Midbrain (tissue), 1 donor: ENCODE measurements at places on chromosomes 1 and 21.

DNA sequence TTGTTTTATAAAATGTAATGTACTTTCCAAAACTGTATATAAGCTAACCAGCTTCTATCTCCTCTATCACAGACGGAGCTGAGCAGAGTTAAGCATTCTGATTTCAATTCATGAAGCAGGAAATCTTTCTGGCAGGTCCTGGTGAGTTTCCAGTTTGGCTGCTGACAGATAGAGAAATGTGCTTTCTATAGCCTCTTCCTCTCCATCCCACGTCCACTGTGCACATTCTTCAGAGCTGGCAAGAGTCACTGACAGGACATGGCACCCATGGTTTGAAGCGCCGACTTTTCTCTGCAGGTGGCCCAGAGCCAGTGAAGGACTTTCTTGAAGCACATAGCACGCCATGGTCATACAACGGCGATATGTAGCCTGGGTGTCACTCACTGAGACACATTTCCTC is 52.3 kb upstream of the POU2F1 start:
- DNase-seq = no peak

GRCh38 chr1:198157241-198157846 is 546 bp downstream of the NEK7 start:
- peak; percentile 96 for DNase-seq

GRCh38 chr1:91569411-91570119 is 68.9 kb downstream of the CDC7 start:
- DNase-seq = no peak

- DNase-seq = no peak
Measured at GRCh38 chr1:238950784-238951183, 435.6 kb upstream of the CHRM3 start.

DNA sequence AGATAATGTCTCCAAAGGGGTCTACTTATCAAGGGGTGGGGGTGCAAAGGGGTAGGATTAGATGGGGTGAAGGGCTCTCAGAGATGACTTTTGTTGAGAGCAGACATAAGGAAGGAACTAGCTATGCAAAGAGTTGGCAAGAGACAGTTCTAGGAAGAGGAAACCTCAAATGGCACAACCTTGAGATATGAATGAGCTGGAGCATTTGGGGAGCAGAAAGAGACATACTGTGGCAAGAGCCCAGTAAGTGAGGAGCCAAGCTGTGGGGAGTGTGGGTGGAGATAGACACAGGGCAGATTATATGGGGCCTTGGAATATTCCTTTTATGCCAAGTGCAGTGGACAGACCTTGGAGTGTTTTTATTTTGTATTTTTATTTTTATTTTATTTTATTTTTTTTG is 84.8 kb upstream of the BTG3 start:
- DNase-seq = no peak

- DNase-seq = no peak
Measured at GRCh38 chr1:204619721-204620120, 65.8 kb downstream of the LRRN2 start.

DNA sequence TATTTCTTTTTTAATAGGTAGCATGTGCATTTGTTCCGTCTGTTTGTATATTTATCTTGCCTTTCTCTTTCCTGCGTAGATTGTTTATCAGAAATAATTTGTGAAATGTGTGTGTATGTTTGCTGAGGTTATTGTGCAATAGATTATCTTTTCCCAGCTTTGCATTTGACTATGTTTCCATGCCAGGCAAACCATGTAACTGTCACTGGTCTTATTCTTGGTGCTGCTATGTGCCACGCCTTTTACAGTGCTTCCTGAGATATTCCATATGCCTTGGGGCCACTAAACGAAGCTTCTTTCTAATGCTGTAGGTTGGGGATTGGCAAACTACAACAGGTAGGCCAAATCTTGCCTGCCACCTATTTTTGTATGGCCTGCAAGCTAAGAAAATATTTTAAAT is 598.8 kb downstream of the PLPP3 start:
- DNase-seq = no peak

DNA sequence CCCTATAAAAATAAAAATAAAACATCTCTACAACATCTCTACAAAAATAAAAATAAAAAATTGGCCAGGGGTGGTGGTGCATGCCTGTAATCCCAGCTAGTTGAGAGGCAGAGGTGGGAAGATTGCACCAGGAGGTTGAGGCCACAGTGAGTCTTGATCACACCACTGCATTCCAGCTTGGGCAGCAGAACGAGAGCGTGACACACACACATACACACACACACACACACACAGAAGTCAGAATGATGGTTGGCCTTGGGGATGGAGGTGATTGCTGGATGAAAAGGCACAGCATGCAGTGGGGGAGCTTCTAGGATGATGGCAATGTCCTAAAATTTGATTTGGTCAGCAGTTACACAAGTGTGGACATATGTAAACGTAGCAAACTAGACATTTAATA is 69.7 kb upstream of the SOD1 start:
- no peak for DNase-seq

DNA sequence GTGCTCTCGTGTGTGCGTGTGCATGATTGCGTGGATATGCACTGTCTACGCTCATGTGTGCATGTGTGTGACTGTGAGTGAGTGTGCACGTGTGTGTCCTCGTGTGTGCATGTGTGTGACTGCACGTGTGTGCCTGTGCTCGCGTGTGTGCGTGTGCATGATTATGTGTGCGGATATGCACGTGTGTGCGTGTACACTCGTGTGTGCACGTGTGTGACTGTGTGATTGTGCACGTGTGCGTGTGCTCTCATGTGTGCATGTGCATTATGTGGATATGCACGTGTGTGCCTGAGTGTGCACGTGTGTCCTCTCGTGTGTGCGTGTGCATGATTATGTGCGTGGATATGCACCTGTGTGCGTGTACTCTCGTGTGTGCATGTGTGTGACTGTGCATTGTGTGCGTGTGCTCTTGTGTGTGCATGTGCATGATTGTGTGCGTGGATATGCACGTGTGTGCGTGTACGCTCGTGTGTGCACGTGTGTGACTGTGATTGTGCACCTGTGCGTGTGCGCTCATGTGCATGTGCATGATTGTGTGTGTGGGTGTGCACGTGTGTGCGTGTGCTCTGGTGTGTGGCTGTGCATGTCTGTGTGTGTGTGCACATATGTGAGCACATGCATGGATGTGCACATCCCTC is 2.2 kb downstream of the MMEL1 start:
- DNase-seq = no peak

DNA sequence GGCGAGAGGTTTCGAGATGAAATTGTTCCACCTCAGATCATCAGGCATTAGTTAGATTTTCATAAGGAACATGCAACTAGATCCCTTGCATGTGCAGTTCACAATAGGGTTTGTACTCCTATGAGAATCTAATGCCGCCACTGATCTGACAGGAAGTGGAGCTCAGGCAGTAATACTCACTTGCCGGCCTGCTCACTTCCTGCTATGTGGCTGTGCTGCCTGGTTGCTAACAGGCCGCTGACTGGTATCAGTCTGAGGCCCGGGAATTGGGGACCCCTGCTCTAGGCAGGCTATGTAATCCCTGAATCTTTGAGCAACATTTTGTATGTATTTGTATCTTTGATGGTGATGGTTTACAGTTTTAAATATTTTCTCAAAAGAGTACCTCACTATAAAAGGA is 32.5 kb downstream of the XKR8 start:
- no peak for DNase-seq

- no peak for DNase-seq
Measured at GRCh38 chr1:90810681-90811080, 93.6 kb upstream of the BARHL2 start.

GRCh38 chr1:18927654-18928272 is 25.4 kb upstream of the ALDH4A1 start:
- DNase-seq = no peak

DNA sequence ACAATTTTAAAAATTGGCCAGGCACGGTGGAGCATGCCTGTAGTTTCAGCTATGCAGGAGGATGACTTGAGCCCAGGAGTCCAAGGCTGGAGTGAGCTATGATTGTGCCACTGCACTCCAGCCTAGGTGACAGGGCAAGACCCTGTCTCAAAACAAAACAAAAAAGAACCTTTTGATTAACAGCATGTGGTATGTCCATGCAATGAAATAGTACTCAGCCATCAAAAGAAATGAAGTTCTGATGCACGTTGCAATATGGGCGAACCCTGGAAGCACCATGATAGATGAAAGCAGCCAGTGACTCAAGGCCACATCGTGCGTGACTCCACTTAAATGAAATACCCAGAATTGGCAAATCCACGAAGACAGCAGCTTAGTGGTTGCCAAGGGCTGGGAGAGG is 47.5 kb downstream of the FBXO2 start:
- DNase-seq = no peak

DNA sequence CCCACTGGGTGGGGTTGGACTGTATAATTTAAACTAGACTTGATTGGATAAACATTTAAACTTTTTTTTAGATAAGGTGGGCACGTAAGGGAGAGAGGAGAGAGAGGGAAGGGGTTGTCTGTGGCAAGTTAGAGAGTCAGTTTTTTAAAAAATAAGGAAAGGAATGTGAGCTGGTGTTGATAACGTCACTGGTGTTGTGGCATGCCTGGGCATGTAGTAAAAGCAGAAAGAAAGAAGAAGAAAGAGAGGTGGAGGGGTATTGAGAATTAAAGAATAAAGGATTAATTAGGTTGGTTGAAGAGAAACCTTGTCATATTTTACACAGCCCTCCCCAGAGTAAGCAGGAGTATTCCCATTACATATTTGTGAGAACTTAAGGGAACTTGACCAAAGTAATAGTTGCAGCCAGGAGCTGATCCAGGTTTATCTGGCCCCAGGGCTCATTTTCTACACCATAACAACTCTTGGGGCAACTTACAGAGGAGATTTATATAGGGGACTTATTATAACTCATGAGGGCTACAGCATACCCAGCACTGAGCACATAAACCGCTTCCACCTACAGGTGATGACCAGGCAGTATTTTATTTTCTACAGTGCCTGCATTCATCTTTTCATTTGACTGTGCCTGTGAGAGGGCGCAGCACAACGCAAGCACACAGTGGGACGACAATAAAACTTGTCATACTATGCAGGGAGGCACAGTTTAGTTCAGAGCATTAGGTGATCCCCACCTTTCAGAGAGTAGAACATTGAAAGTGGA is 70.2 kb downstream of the CCDC30 start:
- no peak for DNase-seq

DNA sequence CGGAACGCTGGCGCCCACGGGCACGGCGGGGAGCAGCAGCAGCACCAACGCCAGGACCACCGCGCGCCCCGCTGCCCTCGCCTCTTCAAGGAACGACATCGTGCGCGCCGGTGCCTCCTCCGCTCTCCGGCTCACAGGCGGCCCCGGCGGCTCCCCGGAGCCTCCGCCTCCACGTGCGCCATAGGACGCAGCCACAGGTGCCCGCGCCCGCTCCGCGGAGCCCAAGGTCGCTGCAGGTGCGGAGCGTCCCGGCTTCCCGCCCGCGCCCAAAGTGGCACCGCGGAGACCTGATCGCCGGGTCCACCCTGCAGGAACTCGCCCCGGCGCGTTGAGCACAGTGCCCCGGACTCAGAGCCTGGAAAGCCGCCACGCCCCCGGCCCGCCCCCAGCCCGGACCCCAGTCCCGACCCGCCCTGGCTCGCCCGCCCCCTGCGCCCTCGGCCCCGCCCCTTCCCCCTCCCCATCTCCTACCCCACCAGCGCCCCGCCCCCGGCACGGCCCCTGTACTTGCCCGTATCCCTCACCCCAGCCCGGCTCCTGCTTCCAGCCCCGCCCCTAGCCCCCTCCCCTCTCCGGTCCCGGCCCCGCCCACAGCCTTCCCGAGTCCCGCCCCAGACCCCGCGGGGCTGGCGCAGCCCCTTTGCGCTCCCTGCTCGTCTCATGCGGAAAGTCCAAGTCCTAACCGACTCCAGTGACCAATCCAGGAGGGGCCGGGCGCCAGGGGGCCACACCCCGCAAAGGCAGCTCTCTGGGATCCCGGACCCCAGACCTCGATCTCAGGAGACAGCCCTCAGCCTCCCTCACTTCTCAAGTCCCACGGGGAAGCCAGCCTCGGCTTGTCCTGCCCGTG is at the start of gene MEGF6:
Gene MEGF6, minus strand, starts transcription at position 339 of the 850 bp plus-strand sequence. Its CDS starts 240 bp downstream, at position 99.
- DNase-seq = no peak

DNA sequence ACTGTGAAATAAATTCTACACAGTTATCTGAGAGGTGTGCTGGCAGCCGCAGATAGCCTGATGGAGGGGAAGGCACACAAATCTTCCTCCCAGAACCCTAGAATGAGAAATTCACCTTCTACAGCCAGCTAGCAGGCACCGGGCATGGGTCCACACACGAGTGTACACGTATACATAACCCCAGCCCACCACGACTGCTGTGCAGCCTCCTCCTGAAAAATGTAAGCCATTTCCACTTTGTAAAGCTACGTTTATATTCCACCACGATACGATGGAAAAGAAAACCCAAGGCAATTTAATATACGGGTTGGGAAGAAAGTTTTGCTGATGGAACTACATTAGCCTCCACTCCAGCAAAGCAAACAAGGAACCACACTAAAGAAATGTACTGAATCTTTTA is 1.8 kb downstream of the BTG3 start:
- DNase-seq = no peak

- no peak for DNase-seq
Measured at GRCh38 chr1:234371414-234371813, 1.8 kb upstream of the COA6 start.

DNA sequence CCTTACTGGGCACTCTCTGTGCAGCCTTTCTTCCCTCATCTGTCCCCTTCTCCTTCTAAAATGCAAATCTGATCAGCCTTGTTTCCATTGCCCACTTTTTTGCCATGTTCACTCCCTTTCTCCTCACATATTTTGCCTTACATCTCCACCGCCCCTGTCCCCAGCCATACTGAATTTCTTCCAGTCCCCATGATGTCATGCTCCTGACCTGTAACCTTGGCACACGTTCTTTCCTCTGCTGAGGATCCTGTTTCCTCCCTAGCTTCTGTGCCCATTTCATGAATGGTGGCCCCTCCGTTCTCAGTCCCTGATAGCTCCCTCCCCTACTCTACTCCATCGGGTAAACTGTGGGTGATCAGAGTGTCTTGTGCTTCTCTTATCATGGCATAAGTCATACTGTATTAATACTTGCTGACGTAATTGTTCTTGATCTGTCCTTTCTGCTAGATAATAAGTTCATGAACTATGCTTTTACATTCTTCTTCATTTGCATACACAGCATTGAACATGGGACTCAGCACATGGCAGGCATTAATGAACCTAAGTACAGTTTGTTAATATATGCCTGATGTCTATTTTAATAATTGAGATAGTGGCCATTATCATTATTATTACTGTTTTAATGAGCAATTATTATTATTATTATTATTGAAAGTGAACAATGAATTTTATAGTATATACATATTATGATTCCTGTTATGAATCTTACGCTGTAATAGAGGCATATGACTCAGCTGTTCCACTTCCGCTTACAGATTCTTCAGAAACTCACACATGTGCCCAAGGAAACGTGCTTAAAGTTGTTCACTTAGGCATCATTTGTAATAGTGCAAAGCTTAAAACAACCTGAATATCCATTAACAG is 28.5 kb downstream of the MAP3K21 start:
- DNase-seq = no peak

DNA sequence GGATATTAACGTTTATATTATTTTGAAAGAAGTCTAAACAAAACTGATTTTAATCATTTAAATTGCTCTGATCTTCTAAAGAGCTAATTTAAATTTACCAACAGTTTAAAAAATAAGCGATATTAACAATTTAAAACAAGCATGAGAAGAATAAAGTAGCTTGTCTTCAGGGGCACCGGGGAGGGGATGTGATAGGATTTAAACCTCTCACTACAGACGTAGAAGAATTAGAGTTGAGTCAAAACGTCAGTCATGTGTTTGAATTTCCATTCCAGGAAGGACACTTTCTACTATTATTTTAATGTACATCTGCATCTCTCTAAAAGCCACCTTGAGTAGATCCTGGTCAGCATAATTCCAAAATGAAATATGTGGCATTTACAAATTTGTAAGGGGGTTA is 58.2 kb upstream of the TPTE start:
- no peak for DNase-seq
